ENCODE measurements at places on chromosomes 3 and 15.

- no peak for DNase-seq
Measured at GRCh38 chr3:66010348-66010738, 28.4 kb downstream of the MAGI1 start.

DNA sequence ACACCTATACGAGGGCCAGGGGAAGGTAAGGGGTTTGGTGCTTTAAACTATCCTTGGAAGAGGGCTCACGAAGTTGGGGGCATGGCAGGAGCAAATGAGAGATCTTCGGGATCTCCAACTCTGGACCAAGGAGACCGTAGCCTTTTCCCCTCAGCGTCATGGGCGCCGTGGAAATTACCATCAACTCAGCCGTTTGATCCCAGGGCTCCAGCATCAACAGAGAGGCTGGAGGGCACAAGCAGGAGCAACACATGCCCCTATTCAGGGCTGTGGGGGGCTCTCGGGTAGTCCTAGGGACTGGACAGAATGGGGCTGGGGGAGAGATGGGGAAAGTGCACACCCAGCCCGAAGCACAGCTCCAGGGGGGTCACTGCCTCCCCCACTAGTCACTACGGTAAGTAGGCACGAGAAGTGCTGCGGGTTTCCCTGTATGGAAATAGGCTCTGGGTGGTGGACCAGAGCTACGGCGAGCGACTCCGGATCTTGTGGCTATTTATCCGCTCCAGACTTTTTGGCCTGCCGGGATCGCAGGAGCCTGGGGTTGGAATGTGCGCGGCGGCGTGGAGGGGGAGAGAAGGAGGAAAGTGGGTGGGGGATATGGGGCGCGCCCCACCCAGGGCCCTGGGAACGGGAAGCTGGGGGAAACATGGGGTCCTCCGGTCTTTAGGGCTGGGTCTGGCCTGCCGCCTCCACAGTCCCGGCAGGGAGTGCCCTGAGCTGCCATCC, 539 bp upstream of the LAMB2 start:
- no peak for DNase-seq

GRCh38 chr3:61060411-61060861, 190.8 kb downstream of the FHIT start:
- DNase-seq = no peak

GRCh38 chr3:123113889-123114450, 47.1 kb downstream of the PDIA5 start:
- no peak for DNase-seq

DNA sequence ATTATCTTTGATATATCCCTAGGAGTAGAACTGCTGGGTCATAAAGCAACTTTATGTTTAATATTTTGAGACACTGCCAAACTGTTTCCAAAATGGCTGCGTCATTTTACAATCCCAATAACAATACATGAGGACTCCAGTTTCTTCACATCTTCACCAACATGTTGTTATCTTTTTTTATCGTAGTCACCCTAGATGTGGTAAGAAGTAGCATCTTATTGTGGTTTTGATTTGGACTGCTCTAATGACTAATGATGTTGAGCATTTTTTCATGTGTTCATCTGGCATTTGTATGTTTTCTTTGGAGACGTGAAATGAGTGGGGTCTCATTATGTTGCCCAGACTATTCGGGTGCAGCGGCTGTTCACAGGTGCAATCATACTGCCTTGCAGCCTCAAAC, 83.8 kb downstream of the MAP4 start:
- no peak for DNase-seq

GRCh38 chr15:48828906-48829305, 18.0 kb upstream of the CEP152 start:
- no peak for DNase-seq

GRCh38 chr3:98039322-98040024, 4.4 kb upstream of the GABRR3 start:
- DNase-seq = peak; percentile 81

GRCh38 chr3:1583044-1583443, 490.2 kb downstream of the CNTN6 start:
- DNase-seq = no peak

DNA sequence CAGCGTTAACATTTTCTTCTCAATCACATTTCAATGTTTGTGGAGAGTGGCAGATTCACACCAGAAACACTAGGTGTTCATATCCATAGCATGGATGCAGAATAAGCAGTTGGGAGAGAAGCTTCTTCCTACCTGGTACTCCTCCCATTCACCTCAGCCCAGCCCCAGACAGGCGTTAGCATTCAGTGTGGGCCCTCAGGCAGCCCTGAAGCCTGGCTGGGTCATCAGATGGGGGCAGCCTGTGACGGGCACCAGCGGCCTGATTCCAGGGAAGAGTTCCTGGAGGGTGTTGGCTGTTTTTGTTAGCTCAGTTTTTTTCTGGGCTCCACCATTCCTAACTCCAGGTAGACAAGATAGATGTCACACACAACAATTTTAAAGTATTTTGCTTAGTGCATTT, 31.1 kb downstream of the APH1B start:
- DNase-seq = no peak

- no peak for DNase-seq
Measured at GRCh38 chr3:174315225-174315624, 543.9 kb upstream of the NAALADL2 start.

DNA sequence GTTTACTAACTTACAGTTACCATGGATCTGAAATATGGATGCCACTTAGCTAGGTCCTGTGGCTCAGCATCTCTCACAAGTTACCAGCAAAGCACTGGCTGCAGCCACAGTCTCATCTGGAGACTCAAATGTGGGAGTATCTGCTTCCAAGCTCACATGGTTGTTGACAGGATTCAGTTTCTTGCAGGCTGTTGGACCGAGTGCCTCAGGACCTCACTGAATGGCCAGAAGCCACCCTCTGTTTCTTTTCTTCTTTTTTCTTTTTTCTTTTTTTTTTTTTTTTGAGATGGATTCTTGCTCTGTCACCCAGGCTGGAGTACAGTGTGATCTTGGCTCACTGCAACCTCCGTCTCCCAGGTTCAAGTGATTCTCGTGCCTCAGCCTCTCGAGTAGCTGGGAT, 20.1 kb upstream of the AMOTL2 start:
- no peak for DNase-seq

- peak; percentile 80 for DNase-seq
Measured at GRCh38 chr3:46368569-46368968, 2.2 kb upstream of the CCR5 start.

GRCh38 chr3:120145542-120146285, 51.5 kb upstream of the GSK3B start:
- peak; percentile 36 for DNase-seq

DNA sequence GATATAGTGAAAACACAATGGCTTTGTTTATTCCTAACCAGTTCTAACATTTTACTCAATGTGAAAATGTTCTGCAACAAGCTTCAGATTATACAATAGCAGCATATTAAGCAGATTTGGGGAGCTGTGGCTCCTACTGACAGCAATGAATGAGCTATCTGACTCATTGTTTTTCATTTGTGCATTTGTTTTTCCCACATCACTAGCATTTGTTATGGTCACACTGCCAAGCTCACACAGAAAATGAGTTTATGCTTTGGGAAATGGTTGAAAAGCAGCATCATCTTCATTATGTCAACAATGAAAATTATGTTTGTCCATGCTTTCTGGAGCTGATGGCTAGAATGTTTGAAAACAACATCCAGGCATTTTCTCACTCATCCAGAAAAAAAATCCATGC, 53.5 kb downstream of the ZPLD1 start:
- no peak for DNase-seq

GRCh38 chr3:186959029-186959624, 28.8 kb downstream of the ST6GAL1 start:
- no peak for DNase-seq

- DNase-seq = peak; percentile 79
Measured at GRCh38 chr3:196073255-196073753, 8.6 kb downstream of the TFRC start.

DNA sequence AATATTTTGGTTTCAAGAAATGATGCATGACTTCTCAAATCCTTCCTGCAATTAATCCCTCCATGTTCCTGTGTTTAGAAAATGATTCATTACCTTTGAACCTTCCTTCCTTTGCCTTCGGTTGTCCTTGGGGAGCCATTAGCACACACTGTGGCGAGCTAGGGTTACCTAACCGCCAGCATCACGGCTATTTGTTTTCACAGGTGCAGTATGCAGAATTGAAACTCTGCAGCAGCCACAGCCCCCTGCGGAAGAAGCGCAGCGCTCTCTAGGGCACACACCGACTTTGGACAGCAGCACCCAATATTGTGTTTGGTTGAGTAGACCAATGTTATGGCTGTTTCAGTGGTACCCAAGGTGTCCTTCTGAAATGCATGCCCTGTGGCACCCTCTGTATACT, 247.4 kb downstream of the MCTP2 start:
- no peak for DNase-seq

- DNase-seq = no peak
Measured at GRCh38 chr3:12454076-12454815, 30.0 kb upstream of the TSEN2 start.

GRCh38 chr3:36366308-36366707, 14.0 kb upstream of the STAC start:
- DNase-seq = no peak

DNA sequence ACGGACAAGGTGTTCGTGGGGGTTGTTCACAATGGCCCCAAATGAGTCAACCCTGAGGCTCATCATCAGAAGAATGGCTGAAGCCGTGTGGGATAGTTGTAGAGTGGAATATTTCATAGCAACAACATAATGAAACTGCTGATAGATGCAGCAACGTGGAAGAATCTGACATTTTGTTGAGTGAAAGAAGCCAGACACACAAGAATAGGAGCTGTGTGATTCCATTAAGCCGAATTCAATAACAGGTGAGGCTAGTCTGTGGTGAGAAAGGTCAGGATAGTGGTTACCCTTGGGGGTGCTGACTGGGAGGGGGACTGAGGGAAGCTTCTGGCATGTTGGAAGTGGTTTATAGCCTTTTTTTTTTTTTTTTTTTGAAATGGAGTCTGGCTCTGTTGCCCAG, 144.0 kb downstream of the SMAD6 start:
- no peak for DNase-seq

DNA sequence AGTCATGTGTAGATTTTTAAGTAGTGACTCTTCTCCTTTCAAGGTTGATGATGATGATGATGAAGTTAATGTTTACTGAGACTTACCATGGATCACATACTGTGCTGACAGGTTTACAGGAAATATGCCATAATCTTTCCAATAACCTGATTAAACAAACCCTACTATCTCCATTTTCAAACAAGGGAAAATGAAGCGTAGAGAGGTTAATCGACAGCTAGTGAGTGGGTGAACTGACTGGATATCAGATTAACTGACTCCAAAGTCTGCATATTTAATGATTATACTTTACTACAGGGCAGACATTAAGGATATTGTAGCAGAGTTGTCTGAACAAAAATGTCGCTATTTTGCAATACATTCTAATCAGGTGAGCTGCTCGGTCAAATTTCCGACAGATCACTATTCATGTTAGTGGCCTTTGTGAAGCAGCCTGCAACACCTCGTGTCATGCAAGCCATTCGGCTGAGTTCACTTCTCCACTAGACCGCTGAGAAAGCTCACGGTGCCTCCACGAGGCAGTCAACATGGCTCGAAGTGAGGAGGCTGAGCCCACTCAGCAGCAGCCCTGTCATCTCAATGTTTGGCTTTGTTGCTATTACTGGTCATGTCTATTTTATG, 264.2 kb downstream of the NFKBIZ start:
- DNase-seq = peak; percentile 19

DNA sequence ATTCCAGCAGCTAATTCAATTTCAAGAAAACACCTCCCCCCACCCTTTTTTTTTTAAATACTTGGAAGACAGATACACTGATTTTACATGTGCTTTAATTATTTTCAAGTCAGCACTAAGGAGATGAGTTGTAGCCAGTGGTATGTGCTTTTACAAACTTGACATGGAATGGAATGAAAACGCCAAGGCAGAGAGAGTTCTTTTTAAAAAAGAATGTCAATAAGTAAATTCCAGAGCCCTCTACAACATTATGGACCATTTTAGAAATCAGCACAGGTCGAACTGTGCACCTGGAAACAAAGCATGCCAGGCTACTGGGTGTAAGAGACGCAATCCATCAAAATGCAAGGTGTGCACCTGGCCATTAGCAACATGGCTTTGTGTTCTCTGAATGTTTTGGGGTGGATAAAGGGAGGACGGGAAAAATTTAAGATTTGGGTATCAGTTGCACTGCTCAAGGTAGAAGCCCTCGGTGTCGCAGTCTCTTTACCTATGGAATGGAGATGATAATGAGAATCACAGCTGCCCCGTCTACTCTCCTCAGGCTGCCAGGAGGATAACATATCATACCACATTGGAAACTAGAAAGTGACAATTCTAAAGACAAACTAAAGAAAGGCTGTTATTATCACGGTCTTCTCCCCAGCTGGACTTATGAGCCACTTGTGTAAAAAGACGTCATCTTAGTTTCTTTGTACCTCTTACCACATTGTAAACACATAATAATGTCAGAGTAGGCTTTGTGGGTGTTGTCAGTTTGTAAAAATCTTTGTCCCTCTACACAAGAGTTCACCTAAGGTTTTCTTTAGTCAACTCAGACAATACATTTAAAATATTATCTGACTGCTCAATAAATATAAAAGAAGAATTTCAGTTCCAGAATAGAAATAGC, 107.4 kb upstream of the PRICKLE2 start:
- no peak for DNase-seq
